ENCODE measurements at places on chromosomes 4 and X.

DNA sequence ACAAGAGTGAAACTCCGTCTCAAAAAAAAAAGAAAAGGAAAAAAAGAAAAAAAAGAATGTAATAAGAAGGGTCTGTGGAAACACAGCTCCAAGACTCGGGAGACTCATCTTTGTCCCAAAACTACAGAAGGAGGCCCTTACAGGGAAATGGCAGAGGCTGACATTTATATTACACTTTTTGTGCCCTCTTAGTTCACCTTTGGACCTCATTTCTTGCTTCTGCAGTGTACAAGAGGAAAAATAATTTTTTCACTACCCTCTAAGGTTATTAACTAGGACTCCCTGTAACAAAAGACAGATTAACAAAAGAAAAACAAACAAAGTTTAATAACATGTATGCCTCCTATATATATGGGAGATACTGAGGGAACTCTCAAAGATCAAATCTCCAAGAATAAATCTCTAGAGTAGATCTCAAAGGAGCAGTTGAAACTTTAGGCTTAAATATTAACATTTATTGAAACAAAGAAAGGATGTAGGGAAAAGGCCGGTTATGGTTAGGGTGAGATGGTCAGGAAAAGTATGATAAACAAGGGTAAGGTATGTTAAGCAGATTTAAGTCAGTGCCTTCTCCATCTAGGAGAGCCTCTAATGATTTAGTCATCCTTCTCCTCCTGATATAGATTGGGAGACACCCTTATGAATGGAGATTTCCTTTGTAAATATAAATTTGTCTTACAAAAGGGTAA lies 121.3 kb upstream of the JADE1 start:
- DNase-seq, result no peak

- DNase-seq, result no peak
These were observed 23.6 kb upstream of the PACRGL start for GRCh38 chr4:20676501-20677197.

DNA sequence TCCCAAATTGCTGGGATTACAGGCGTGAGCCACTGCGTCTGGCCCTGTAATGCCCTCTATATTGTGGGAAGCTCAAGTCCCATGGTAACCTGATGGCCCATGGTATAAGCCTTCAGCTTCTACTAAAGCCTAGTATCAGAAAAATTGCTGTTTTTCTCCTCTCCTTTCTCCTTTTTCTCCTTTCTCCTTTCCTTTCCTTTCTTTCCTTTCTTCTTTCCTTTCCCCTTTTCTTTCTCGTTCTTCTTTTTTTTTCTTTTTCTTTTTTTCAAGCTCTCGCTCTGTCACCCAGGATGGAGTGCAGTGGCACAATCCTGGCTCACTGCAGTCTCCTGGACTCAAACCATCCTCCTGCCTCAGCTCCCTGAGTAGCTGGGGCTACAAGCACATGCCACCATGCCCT lies 740.7 kb downstream of the FAM133A start:
- no peak for DNase-seq

DNA sequence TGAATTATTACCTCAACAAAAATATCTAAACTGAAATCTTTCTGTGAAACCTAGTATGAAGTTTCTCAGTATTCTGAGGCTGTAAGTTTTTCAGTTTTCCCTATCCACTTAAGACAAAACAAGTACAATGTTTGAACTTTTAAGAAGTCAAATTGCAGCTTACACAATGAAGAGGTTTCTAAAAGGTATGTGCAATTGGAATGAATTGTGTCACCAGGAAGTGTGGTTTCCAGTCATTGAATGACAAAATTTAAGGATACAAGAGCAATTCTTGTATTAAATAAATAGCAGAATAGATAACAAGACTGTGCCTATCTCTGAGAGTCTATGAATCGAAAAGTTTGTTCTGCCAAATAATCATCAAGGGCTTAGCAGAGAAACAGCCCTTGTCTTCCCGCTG lies 207.3 kb downstream of the ANKRD50 start:
- DNase-seq, result no peak

DNA sequence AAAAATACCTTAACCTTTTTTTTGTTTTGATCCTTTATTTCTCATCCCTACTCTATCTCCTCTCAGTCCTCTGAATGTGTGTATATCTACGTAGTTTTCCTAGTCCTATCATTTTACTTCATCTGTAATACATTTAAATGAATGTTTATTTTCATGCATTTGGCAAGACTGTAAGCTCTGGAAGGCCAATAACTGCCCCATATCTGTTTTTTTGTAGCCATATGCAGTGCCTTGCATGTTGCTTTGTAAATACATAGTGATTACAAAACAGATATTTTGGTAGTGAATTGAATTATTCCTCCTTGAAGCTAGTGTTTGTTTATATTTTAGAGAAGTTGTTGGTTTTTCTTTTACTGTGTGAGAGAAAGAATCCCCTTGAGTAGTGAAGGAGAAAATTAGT lies 450.2 kb downstream of the PCDH18 start:
- no peak for DNase-seq

GRCh38 chrX:56813318-56813837 lies 84.3 kb downstream of the NBDY start:
- no peak for DNase-seq

DNA sequence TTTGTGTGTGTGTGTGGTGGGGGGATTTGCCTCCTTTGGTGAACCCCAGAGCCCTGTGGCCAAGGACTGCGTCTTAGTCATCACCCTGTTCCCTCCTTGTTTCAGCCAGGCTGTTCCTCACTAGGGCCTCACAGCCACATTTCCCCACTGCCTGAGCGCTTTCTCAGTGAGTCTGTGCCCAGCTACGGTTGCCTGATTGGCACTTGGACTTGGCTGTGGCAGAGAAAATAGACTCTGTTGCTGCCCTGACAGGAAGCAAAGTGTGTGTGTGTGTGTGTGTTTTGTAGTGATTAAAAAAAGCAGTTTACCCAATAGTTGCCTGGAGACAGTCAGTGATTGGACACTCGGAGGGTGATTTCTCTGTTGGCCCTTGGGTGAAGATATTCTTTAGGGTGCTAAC lies 113.0 kb downstream of the UCHL1 start:
- DNase-seq, result no peak

DNA sequence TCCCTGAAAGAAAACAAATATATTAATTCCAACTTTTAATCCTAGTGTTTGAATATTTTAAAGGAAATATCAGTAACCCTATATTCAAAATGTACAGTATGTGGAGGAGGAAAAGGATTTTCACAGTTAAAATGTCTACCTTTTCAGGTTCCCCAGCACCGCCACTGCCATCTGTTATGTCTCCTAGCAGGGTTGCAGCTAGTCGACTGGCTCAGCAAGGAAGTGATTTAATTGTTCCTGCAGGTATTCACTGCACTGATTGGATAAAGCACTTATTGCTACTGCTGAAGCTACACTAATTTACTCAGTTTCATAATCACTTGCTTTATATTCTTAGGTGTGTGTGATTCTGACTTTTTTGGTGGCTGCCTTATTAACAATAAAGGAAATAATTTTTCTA lies 65.5 kb upstream of the FHDC1 start:
- DNase-seq, result no peak

DNA sequence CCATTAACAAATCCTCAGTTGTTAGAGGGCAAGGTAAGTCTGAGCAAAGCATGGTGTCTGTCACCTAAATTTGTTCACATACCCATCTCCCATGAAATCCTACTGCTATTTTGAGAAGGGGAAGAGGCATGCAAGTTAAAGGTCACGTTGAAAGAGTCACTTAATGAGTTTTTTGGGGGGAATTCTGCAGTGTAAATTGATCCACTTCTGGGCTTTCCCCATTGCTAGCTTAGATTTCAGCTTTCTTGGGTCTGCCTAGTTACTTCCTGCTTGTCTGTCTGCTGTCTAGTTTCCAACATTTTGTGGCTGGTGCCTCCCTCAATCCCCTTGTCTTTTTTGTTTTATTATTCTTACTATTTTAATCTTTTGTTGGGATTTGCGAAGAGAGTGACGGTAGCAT lies 32.0 kb downstream of the CEP135 start:
- DNase-seq, result no peak

DNA sequence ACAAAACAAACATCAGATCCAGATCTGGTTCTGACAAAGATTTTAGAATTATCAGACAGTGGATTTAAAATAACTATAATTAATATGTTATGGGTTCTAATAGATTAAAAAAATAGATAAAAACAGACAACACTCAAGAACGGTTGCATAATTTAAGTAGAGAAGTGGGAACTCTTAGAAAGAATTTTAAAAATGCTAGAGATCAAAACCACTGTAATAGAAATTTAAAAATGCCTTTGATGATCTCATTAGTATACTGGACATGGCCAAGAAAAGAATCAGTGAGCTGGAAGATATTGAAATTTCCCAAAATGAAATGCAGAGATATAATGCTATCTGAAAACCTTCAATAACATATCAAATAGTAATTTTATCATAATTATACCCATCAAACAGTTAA lies 28.3 kb upstream of the DYNLT3 start:
- no peak for DNase-seq

- DNase-seq, result no peak
These were observed 1.9 kb downstream of the ARHGAP10 start for GRCh38 chr4:147733716-147734344.

GRCh38 chr4:135338181-135338580 lies 1136.6 kb upstream of the PABPC4L start:
- no peak for DNase-seq

DNA sequence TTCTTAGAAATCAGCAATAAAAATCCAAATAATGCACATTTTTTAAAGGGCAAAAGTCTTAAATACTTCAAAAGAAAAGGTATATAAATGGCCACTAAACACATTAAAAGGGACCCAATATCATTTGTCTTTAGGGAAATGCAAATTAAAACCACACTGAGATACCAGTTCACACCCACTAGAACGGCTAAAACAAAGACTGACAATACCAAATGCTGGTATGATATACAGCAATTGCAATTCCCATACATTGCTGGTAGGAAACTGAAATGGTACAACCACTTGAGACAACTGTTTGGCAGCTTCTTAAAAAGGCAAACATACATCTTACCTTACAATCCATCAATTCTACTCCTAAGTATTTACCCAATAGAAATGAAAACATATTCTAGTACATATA lies 33.7 kb downstream of the CAMK2D start:
- DNase-seq, result no peak

GRCh38 chr4:126364311-126364911 lies 1049.7 kb downstream of the FAT4 start:
- DNase-seq, result no peak

DNA sequence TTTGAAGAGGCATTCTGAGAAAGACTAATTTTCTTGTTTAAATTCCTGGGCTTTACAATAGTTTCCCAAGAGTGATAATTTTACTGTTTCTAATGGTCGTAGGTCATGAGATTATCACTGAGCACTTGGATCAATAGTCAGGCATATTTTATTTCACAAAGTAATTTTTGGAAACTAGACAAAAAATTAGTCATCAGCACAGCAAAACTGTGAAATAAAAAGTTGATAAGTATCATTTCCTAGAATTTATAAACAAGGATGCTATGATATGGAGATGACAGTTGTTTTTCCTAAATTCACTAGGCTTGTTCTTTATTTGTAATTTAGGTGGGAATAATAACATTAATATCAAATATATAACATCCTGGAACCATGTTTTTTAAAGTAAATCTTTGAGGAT lies 33.0 kb downstream of the SULT1B1 start:
- DNase-seq, result no peak

DNA sequence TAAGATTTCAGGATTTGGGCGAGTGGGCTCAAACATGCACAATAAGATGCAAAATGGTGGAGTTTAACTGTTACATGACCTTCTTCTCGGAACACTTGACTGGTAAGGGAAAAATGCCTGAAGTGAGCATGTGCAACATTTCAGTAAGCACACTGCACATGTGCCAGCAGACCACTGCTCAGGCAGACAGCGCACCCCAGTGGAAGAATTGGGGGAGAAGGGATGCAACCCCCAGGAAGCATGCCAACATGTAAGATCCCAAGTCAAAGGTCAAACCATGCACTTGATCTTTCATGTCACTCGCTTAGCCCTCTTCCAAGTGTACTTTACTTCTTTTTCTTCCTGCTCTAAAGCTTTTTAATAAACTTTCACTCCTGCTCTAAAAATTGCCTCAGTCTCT lies 256.3 kb downstream of the CENPC start:
- DNase-seq, result no peak

DNA sequence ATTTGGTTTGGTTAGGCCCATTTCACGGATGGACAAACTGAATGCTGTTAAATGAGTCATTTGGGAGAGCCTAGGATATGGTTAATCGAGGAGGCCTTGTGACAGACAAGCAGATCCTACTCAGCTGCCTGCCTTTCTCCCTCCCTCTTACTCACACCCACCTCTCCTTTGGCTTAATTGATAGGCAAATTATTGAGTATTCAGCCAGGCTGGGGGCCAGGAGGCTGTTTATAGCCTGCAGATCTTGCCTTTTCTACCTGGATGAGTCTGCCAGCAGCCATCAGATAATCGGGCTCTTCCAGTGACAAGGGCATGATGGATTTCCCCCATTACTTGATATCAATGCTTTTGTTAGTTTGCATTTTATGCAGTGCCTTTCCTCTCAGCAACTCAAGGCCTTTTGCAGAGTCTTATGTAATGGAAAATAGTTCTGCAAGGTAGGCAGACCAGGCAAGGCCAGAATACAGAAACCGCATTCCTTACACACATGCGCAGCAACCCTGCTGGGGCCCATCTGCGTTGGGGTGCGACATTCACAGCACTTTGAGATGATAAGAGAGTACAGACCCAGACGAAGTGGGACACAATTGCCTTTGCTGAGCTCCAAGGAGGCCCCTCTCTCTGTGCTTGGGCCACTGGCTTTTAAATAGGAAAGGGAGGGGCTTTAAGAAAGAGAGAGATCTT lies 96.2 kb upstream of the ATP6AP2 start:
- DNase-seq, result no peak

DNA sequence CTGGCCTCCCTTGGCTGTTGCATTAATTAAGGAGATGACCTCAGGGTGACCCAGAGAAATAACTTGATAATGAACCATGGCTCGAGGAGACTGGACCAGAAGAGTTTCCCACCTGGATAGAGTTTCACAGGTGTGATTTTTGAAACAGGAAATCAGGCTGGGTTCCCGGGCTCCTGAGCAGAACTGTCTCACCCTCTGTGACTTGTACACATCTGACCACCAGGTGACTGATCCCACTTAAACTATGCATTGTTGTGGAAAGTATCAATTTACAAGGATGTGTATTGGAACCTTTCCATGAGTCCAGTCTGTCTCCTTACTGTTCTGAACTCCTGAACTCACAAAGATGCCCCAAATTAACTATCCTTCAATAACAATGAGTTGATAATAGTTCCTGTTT lies 220.3 kb downstream of the PTTG2 start:
- no peak for DNase-seq

DNA sequence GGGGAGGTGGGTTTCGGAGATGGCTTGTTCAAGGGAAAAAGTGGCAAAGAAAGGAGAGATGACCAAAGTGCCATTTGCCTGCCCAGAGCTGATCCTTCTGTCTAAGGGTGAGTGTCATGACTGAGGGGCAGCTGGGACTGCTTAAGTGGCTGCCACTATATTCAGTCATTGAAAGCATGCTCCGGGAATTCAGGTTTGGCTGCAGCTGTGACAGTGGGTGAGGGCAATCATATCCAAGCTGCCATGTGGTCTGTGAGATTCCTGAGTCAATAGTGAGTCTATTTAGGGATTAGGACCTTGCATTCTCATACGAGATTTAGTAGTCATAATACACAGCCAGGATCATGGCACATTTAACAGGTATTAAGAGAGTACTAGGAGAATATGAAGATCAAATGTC lies 138.8 kb upstream of the BANK1 start:
- no peak for DNase-seq

Data from stimulated activated CD4-positive, alpha-beta T cell treated with anti-CD3 and anti-CD28 coated beads, Interleukin-1b, Interleukin-23, amount 100 ng/mL, for 1 hour (primary cell).